ACHN (cell line): ENCODE measurements at places on chromosomes 1 and 21.
A peak's percentile ranks its signal among the peaks of the same experiment; 100 is the strongest.

DNA sequence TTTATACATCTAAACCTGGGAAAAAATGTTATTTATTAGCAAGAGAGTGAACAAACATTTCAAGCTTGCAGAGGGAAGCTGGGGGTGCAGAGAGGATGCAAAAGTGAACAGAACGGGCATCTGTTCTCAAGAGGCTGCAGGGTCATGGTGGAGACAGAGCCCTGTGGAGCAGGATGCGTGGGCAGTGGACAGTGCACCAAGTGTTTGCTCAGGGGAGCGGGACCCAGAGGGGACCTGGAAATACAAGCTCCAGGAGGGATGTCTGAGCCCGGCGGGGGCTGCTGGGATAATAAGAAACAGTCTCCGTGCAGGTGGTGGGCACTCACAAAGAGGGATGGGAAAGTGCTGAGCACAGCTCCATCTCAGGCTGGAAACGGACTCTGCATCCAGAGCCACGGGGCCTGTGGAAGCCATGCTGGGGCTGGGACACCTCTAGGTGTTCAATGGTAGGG is 105.3 kb upstream of the SLC45A1 start:
- DNase-seq: peak; percentile 5

DNA sequence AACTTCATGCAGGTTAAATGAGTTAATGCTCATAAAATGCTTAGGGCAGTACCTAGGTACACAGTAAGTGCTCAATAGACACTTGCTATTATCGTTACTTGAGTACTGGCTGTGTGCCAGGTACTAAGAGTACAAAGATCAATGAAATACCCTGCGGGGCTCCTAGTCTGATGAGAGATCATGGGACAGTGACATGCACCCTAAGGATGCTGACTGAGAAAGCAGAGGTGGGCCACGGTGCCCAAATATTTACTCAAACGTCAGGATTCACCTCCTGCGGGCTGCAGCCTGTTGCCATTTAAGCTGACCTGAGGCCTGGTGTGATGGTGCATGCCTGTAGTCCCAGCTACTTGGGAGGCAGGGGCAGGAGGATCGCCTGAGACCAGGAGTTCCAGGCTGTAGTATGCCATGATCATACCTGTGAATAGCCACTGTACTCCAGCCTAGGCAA is 19.8 kb upstream of the LUZP1 start:
- DNase-seq: no peak

GRCh38 chr1:27539901-27540861 is 50.2 kb upstream of the WASF2 start:
- peak; percentile 94 for DNase-seq

DNA sequence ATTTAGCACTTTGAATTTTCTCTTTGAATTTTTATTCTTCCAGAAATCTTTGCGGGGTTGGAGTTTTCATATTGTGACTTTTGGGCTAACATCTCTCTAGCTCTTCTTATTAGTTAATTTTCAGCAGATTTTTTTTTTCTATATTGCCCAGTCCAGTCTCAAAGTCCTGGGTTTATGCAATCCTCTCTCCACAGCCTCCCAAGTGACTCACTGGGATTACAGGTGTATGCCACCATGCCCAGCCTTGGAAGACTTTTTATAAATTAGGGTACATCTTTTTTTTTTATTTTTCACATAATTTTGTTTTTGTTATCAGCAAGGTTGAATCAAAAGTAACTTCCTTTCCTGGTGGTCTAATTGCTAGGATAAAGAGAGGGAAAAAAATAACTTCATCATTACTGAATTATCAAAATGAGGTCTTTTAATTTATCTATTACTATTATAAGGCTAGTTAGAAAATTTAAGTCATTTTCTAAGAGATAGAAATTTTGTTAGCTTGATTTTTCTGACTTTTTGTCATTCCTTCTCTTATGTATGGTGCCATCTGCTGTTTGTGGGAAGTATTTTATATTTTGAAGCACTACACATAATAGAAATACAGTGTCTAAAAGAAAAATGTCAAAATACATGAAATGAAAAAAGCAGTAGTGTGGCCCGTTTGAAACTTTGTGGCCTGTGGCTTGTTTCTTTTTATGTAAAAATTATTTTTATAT is 273.4 kb upstream of the CACYBP start:
- DNase-seq: peak; percentile 50

DNA sequence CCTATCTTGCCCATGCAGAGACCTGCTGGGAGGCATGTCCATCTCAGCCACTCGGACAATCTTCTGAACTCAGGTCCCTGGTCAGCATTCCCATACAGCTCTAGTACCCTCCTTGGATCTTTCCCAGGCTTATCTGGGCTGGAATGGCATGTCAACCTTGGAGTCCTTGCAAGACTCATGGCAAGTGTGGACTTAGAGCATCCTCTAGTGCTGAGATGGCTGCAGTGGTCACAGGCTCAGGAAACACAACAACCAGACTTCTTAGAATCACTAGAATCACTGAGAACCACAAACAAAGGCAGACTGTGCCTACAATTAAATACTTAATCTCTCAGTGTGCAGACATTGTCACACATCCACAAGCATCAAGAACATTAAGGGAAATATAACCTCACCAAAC is 73.1 kb upstream of the TSHB start:
- DNase-seq: peak; percentile 11

DNA sequence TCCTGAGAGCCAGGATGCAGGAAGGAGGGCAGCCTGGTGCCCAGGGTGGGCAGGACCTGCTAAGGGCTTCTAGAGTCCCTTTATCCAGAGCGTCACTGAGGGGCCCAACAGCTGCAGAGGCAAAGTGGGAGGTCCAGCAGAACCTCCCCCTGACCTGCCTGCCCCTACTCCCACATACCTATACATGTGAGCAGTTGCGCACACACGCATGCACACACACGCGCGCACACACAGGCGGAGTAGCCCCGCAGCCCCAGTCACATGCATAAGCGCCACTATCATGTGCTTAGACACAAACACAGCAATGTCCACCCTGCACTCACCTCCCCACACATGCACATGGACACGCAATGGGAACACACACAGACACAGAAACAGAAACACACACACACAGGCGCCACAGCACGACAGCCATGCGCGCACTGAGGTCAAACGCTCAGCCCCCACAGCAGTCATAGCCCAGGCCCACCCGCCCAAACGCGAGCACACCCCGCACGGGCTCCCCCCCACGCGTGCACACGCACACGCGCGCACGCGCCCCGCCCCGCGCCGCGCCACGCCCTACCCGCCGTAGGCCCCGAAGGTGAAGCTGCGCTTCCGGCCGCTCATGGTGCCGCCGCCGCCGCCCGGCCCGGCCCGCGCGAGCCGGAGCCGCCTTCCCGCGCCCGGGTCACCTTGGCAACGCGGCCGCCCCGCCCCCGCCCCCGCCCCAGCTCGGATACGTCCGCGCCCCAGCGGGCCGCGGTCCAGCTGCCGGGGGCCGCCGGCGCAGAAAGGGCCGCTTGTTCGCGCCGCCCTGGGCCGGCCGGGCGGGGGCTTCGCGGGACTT is 17.7 kb downstream of the RAP1GAP start:
- DNase-seq: peak; percentile 25

DNA sequence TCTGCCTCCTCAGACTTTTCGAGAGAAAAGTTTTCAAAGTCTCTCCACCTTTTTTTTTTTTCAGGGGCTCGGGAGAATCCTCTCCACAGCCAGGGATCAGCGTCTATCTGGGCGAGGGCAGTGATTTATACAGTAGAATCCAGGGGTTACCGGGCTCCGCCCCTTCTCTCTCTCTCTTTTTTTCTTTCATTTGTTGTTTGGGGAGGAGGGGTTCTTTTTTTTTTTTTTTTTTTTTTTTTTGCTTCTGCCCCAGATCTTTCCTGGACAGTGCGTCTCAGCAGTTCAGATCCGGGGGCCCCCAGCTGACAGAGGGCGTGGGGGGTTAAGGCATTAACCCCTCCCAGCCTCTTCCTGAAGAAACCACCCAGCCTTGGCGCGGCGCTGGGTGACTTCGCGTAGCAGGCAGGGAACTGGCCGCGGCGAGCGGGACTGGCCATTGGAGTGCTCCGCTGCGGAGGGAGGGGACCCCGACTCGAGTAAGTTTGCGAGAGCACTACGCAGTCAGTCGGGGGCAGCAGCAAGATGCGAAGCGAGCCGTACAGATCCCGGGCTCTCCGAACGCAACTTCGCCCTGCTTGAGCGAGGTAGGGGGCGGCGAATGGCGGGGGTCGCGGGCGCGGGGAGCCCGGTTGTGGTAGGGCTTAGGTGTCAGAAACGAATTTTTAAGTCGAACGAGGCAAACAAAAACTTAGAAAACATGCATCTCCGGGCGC is at the start of gene S1PR1:
Gene S1PR1, plus strand, starts transcription at position 504 of the 713 bp plus-strand sequence. CDS start 1,966 bp downstream, outside the sequence.
- peak; percentile 82 for DNase-seq

- no peak for DNase-seq
These were observed 49.7 kb downstream of the PACC1 start for GRCh38 chr1:212364985-212365384.

DNA sequence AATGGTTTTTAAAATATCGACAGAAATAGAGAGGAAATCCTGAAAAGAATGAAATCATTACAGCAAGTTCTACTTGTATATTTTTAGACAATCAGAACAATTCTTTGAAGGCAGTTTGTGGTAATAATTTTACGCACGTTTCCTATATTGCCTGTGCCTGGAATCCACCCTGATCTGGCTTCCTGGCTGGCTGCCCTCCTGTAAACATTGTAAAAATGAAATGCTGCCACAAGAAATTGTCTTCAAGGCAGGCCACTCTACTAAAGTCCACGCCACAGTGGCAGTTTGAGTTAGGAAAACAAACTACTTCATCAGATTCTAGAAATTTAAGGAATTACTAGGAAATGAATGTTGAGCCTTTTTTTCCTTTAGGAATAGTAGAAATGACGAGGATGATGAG is 454.5 kb upstream of the NR5A2 start:
- no peak for DNase-seq

GRCh38 chr1:233518344-233518743 is 95.6 kb upstream of the KCNK1 start:
- DNase-seq: peak; percentile 67

DNA sequence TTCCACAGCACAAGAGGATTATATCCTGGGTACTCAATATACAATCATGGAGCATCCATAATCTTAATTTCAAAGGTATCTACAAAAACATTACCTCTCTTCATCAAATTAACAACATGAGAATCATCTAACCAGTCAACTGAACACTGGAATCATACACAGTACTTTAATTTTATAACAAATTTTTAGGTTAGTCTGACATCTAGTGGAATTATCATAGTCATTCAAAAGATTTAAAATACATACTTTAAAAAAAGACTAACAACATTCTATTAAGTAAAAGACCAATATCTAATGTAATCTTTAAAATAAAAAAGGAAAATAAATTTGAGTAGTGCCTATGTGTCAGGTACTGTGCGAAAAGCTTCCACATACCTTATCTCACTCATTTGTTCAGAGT is 16.8 kb upstream of the SH3GLB1 start:
- peak; percentile 18 for DNase-seq

- no peak for DNase-seq
These were observed 95.0 kb downstream of the TEX35 start for GRCh38 chr1:178607718-178608408.

GRCh38 chr1:93322349-93322748 is 23.4 kb upstream of the DR1 start:
- DNase-seq: no peak

DNA sequence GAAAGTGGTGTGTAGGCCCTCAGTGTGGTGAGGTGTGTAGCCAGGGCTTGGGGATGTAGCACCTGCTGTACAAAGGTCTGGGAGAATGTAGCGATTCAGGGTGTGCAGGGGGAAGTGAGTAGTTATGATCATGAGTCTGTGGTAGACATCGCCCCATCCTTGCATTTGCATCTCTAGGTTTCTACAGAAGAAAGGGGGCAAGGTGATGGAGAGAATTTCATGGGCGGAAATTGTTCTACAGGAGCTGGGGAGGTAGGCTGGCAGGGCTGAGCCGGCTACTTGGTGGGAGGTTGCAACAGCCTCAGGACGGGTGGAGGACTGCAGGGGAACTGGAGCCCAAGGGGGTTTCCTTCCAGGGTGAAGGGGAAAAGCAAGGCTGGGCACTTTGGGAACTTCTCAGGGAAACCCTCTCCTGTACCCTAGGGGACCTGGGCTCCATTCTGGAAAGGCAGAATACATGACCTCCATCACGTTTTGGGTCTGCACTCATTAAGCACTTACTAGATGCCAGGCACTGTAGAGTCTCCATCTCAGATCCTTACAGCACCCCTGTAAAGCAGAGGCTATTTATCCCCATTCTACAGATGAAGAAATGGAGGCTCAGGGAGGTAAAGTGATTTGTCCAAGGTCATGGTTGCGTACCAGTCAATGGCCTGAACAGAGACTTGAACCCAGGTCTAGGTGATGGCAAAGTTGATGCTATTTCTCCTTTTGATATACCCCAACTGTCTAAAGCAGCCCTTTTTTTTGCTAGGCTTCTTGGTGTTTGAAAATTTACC is 14.5 kb upstream of the TNFRSF1B start:
- no peak for DNase-seq

DNA sequence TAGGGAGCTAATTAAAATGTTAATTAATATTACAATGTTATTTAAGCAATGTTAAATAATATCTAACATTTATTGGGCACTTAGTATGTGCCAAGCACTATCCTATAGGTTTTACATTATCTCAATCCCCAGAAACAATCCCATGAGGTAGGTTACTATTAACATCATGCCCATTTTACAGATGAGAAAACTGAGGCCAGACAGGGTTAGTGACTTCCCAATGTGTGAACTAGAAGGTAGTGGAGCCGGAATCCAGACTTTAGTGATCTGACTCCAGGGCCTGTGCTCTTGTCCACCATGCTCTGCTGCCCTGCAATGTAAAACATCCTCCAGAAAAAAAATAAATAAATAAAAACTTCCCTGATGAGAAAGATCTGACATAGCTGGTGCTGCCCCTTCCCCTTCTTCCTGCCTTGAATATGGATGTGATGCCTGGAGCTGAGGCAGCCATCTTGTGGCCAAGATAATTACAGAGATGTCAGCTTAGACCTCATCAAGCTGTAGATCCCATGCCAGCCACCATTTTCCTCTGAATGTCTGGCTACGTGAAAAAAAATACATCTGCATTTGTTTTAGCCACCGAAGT is 7.6 kb upstream of the CELA2A start:
- no peak for DNase-seq

GRCh38 chr1:34785231-34785874 is 4.3 kb downstream of the GJB3 start:
- no peak for DNase-seq

GRCh38 chr1:218620956-218621355 is 275.8 kb downstream of the TGFB2 start:
- DNase-seq: no peak

- no peak for DNase-seq
These were observed 4.2 kb upstream of the CLCA4 start for GRCh38 chr1:86542631-86543030.

DNA sequence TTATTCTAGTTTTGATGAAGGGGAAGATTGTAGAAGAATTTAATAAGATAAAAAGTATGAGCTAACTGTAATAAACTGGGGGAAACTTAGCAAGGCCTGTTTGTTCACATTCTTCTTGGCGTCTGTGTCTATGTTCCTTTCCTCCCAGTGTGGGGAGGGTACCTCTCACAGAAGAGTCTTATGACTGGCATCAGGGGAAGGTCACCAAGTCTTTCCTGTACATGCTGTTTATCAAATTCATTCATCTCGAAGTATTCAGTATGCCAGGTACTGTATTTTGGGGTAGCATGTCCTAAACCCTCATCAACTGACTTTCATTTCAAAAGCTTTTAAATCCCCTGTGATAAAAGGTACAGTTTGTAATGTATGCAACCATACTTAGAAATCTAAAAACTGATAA is 78.4 kb downstream of the HS2ST1 start:
- DNase-seq: no peak
